SHP77 (cell line): ENCODE measurements at places on chromosomes 5 and 9.

- no peak for DNase-seq
Observed at GRCh38 chr5:8196061-8196460, 327.1 kb downstream of the MTRR start.

DNA sequence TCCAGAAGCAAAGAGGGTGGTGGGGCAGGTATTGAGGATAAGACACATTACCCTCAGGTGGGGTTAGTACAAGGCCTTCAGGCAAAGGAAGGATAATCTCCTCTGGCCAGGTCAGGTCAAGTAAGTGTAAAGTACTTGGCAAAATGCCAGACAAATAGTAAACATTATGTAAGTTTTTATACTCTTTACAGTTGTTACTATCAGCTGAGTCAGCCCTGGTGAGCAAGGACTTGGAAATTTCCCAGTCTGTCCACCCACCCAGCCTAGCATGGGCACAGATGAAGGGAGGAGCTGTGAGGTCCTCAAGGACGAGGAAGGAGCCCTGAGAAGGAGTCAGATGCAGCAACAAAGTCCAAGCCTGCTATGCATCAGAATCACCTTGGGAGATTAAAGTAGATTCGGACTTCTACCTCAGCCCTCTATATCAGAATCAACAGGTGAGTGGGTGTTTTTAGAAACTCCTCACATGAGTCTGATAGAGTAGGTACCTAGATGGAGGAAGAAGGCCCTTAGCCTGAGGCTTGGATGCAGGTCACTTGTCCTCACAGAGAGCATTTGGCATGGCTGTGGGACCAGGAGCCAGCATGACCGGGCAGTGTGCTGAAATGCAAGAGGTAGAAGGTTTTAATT, 50.2 kb upstream of the BARX1 start:
- no peak for DNase-seq

DNA sequence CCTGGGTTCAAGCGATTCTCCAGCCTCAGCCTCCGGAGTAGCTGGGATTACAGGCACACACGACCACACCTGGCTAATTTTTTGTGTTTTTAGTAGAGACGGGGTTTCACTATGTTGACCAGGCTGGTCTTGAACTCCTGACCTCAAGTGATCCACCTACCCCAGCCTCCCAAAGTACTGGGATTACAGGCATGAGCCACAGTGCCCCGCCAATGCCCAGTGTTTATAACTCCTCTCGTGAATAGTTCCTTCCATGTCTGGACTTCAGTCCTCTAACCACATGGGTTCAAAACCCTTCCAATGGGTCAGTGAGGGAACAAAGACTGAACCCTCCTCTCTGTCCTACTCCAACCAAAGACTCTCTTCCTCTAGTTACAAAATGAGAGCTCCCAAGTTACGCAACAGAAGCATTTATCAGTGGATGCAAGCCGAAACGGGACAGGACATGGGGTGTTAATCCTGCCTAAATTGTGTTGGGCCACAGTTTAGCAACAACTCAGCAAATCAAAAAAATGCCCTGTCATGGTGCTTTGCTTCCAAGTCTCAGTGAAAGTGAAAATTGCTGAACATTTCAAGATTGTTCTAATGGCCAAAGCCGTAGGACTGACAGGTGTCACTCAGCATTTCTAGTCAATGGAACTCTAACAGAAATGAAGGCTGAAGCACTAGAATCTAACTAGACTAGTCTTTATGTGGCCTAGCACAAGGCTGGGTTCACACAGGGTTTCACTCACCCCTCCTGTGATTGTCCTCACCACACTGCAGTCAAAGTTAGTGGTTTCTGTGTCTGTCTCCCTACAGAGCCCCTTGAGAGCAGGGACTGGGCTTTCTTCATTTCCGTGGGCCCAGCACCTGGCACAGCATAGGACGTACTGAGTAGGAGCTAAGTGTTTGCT, 3.2 kb upstream of the TMEM245 start:
- DNase-seq = no peak

DNA sequence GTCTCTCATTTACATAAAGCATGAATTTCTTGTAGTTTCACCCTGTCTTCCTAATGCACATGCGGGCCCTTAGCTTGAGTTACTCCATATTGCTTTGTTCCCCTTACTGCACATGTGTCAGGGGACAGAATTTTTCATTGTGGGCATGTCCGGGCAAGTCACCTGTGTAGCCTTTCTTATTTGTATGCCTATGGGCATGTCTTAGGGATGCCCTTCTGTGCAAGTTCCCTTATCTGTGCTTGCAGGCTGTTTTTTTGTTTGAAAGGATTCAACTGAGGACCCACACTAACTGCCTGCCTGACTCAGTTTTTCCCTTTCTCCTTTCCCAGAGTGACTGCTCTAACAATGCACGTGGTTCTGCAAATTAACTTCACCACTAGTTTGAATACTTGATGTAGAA, 161.7 kb downstream of the YTHDC2 start:
- no peak for DNase-seq

- DNase-seq = no peak
Observed at GRCh38 chr5:81035522-81035921, 75.4 kb downstream of the RASGRF2 start.

DNA sequence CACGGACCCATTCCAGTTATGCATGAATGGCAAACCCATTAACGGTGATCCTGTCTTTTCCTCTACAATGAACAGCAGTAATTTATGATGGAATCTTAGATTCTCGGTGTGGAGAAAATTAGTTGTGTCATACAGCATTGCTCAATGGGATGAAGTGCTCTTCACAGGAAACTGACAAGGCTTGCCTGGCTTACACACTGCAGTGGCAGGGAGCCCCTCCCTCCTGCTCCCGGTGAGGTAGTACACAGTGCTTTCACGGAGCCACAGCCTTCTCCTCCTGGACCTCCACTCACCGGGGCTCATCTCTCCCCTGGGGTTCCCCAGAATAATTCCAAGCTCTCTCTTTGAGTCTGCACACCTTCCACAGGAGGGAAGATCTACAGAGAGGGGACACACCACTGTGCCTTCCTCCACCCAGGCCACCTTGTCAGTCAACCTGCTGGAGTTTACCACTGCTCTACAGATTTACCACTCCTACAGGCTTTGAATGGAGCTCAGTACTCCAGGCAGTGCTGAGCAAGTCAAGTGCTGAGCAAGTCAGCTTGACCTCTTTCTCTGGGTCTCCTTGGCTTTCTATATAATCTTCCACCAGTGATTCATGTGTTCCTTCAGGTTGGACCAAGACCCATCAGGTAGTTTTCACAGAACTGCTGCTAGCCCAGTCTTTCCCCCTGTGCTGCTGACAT, 59.1 kb upstream of the TBC1D2 start:
- no peak for DNase-seq

DNA sequence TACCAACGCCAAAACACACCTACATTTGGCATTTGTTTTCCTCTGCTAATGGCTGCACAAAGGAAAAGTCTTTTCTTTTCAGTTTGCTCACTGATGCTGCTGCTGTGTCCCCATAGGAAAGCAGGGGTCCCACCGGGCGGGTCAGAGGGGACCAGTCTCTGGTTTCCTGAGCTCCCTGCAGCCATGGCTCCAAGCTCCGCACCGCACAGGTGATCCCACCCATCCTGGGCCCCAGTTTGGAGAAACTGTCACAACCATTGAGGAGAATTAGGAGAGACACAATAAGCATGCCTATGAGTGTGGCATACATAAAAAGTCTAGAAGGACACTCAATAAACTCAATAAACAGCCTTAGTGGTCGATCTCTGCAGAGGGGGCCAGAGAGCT, 19.9 kb downstream of the MED10 start:
- no peak for DNase-seq

DNA sequence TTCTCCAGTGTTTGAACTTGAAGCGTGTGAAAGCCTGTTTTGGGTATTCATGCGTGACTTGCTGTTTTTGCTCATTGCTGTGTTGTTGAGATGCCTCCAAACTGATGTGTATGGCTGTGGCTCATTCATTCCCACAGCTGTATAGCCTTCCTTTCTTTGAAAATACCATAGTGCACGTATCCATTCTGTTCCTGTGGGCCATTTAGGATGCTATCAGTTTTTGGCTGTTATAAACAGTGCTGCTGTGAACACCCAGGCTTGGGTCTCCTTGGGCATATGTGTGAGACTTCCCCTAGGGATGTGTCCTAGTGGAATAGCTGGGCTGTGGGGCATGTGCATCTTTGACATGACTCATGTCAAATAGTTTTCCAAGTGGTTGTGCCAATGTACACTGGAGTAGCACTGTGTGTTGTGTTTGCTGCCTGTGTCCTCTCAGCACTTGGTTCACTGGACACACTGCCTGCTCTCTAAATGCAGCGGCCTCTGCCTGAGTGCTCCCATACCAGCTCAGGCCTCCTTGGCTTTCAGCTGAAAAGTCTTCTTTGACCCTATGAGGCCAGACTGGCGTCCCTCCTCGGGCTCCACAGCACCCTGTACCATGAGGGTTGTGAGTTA, 102.6 kb upstream of the TBC1D2 start:
- DNase-seq = no peak

- no peak for DNase-seq
Observed at GRCh38 chr5:179615203-179615602, 8.3 kb downstream of the HNRNPH1 start.

- no peak for DNase-seq
Observed at GRCh38 chr9:4119778-4120554, 179.9 kb downstream of the GLIS3 start.

DNA sequence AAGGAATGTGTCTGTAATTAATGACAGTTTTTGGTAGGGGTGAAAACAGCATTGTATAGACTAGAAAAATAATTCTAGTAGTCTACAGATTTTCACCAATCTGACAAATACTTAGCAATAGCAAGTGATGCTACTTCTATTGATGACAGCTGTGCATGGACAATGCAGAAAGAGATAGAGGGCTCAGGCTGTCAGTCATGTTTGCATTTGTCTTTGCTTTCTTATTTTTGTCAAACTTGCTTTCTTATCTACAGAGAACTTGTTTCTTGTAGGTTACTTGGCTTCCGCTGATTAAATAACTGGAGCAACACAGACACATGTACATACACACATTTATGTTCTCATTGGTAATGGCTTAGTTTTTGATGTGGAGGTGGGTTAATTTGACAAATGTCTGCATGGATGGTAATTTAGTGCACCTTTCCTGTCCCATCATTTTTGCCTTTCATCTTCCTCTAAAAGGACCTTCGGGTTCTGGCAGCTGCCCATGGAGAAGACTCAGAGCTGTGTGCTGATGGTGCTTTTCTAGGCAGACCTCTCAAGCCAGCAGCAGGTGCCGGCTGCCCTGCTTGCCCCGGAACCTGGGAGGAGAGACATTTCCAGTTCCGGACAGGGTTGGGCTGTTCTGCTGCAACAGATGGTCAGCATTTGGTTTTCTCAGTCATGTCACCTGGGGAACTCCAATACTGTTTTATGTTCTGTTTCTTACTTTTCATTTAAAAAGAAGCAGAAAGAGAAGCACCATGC, 28.8 kb downstream of the CAMK4 start:
- peak; percentile 7 for DNase-seq

- no peak for DNase-seq
Observed at GRCh38 chr9:73871636-73872035, 625.5 kb upstream of the RORB start.

GRCh38 chr5:39249564-39250274, 30.4 kb upstream of the FYB1 start:
- no peak for DNase-seq

DNA sequence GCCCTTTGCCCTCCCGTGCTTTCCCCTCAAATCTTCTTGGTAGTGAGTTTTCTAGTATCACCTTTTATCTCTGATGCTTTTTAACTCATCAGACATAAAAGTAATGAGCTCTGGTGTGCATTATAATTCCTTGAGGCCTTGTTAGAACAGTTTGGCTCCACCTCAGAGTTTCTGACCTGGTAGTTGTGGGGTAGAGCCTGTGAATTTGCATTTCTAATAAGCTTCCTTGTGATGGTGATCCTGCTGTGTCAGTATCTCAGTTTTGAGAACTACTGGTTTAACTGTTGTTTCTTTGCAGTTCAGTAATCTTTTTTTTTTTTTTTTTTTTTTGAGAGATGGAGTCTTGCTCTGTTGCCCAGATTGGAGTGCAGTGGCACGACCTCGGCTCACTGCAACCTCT, 31.1 kb downstream of the UBE2D2 start:
- DNase-seq = no peak

DNA sequence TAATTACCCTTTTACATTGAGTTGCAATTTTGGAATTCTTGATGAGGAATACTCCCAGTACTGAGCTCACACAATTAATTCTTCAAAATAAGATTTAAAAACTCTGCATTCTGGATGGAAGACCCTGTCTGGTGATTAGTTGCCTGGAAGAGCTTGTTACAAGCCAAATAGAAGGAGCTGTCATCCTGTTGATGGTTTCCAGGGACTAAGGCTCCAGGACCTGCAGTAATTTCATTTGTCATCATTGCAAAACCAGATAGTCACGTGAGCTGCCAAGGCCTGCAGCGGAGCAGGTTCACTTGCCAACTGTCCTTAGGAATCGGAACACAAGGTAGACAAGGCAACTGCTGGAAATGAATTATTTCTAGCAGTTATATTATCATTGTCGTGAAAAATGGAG, 597.7 kb downstream of the CCDC171 start:
- no peak for DNase-seq

DNA sequence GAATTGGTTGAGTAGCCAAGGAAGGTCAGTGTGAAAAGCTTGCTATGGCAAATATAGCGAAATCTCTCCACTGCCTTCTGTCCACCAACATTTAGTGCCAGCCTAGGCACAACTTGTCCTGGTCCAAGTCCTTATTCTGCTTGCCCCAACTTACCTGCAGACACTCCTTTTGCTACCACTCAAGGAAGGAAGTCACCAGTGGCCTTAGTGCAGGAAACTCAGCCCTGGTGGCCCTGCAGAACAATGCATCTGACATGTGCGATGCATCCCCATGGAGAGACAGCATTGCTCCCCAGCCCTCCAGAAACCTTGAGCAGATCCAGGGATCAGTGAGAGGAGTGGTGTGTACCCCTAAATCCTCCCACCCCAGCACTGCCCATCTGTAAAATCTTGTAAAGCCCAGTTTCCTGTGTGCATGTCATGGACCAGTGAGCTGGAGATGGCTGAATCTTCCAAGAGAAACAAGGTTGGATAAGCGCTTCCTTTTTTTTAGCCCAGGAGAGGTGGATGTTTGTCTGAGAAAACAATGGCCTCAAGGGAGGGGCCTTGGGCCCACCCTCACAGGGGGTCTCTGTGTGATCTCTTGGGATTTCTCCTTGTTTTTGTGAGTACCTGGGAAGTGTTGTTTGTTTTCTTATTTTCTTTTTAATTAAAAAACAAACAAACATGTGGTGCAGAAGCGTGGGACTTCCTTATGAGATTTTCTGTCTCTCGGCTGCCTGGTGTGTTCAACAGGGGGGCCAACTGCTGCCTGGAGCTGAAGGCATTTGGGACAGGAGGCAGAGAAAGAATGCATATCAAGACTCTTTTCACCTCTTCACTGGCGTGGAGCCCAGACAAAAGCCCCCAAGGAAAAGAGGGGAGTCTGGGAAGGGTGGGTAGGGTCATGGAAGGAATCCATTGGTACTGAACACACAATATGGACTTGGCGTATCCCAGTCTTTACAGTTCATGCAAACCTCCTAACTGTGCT, 3.6 kb downstream of the FOXI1 start:
- DNase-seq = no peak

DNA sequence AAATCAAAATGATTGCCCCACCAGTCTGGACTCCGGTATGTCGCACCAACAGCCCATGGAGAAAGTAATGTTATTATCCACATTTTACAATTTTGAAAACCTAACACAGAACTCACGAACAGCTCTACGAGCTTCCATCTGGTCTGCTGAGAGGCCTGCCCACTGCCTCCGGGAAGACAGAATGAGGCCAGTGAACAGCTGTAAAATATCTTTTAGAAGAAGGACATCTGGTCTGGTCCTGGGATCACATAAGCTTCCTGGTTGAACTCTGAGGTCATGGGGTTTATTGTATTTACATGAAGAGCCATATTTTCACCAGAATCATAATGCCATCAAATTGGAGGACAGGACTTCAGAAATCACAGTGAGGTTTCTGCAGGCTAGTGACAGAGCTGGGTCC, 89.0 kb downstream of the FRMD3 start:
- no peak for DNase-seq

GRCh38 chr9:69044240-69045219, 9.0 kb downstream of the FXN start:
- DNase-seq = no peak
